ENCODE measurements at places on chromosomes 5 and 9. TPM values are rescaled to one million over a fixed set of nuclear protein-coding genes. Genes with fewer than 3 reads are reported as not detected.

DNA sequence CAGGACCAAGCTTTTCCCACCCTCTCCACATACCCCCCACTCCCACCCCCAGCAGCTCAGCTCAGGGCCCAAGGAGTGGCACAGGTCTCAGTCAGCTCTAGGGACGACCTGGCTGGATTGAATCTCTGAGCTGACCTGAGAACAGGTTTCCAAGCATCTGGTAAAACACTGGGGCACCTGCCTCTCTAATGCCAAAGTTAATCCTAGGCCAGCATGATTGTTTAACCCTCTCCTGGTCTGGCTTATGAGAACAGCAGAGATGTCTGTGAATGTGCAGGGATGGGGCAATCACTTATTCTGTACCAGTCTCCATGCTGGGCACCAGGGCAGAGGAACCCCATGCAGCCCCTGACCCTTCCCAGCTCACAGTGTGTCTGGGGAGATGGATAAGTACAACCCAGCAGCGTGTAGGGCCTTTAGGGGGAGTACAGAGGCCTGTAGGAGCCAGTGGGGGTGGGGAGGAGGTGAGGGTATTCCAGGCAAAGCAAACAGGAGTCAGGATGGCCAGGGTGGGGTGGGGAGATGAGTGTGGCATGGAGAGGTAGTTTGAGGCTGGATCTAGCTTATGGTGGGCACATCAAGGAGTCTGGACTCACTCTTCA, 678 bp upstream of the KIF12 start:
- DNase-seq, result no peak

BRD3 gene
- 6.3 TPM for total RNA-seq

- no peak for DNase-seq
Observed at GRCh38 chr5:34464829-34465228, 191.3 kb upstream of the RAI14 start.

DNA sequence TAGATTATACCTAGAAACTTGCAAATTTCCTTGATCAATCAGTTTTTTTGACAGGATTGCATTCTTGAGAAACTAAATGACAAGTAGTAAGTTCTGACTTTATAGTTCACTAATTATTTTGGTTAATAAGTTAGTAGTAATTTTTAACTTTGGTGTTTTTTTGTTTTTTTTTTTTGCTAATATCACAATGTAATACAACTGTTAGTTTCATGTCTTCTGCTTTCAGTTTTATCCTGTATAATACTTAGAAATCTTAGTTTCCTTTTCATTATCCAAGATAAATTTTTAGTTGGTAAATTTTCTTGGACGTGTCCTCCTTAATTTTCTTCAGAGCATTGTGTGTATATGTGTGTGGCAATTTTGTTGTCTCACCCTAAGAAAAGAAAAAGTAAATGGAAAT, 57.8 kb downstream of the CWC27 start:
- DNase-seq, result no peak

- DNase-seq, result no peak
Observed at GRCh38 chr9:28688172-28688571, 1114.9 kb upstream of the C9orf72 start.

DNA sequence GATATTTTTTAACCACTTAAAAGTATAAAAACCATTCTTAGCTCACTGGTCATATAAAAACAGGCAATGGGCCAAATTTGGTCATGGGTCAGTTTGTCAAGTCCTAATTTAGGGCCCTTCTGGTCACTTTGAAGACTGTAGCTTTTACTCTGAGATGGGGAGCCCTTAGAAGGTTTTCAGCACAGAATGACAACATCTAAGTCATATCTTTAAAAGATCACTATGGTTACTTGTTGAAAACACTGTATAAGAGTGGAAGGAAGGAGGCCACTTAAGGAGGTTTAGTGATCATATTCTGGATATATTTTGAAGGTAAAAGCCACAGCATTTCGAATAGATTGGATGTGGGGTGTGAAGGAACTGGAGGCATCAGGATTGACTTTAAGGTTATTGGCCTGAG, 76.7 kb downstream of the STRBP start:
- no peak for DNase-seq

All from LHCN-M2 (cell line).